ENCODE measurements at places on chromosomes 5 and 9.

- no peak for DNase-seq
These were observed 279.9 kb upstream of the COX7C start for GRCh38 chr5:86337667-86338460.

- peak; percentile 72 for DNase-seq
These were observed 126.7 kb downstream of the GRIA1 start for GRCh38 chr5:153617190-153617589.

DNA sequence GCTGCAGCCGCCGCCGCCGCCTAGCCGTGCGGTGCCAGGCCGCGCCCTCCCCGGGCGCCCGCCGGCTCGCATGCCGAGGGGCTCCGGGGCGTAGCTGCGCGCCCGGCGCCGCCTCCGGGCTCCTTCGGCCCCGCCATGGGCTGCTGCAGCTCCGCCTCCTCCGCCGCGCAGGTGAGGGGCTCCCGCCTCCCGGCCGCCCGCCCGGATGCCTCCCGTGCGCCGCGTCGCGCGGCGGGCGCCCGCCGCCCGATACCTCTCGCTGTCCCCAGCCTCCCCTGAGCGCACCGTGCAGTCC is 230 bp downstream of the SLC44A1 start:
- DNase-seq: no peak

- peak; percentile 74 for DNase-seq
These were observed 30.4 kb upstream of the LRRTM2 start for GRCh38 chr5:138905541-138905940.

GRCh38 chr5:43036856-43037635 is 3.1 kb downstream of the ANXA2R start:
- peak; percentile 63 for DNase-seq
